ENCODE measurements at places on chromosomes 5 and 9.

GRCh38 chr5:158798140-158798539 is 301.6 kb downstream of the EBF1 start:
- no peak for DNase-seq

- no peak for DNase-seq
Observed at GRCh38 chr5:153404747-153405146, 85.7 kb upstream of the GRIA1 start.

- no peak for DNase-seq
Observed at GRCh38 chr5:2181149-2181548, 298.4 kb upstream of the IRX4 start.

GRCh38 chr9:105171589-105171988 is 72.9 kb upstream of the SLC44A1 start:
- DNase-seq, result no peak

GRCh38 chr9:2623288-2624050 is 1.9 kb downstream of the VLDLR start:
- DNase-seq, result no peak

DNA sequence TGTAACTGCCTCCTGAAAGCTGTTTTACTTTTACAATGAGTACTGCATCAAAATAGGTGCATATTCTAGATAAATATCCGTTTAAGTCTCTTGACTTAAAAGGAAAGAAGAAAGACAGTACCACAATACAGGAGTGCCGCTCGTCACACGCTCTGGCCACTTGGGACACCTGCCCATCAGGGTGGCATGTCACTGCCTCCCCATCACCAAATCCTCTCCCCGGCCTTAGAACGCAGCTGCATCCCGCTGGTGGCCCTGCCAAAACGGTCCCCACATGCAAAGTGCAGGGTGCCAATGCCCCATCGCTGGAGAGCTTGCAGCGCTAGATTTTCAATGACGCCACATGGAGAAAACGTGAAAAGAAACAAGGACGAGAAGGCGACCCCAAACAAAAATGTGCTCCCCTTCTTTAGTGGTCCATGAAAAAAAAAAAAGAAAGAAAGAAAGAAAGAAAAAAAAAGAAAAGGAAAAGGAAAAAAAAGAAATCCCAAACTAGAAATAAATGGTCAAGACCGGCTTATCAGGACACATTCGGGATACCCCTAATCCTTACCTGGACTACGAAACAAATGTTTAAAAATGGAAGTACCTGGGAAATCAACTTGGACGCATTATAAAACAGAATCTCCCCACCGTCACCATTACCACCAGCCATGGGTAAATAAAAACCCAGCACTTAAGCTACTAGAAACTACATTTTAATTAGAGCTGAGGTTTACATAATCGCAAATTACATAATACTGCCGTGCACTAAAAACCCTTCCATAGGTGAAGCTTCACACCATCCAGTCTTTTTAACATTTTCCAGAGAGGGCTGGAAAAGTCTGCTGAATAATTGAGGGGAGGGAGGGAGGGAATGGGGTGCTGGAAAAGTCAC is 1.0 kb downstream of the ANKH start:
- peak; percentile 56 for DNase-seq

- no peak for DNase-seq
Observed at GRCh38 chr5:125049721-125050702, 303.6 kb upstream of the ZNF608 start.

- no peak for DNase-seq
Observed at GRCh38 chr9:35905051-35905781, 786 bp upstream of the HRCT1 start.

DNA sequence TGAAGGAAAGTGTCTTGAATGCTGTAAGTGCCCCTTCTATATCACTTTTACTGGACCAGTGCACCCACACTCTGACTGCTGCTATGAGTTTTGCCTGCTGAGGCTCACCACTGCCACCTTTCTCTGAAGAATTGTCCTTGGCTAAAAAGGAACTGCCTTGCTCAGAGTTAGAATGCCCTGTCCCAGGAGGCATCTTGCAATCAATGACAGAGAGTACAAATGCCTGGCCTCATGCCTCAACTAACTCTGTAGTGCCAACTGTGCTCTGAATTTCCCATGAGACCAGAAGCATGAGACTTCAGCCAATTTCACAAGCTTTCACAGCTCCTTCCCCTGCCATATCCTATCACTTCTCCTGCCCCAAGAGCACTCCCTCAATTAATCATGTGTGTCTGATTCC is 569.7 kb downstream of the ZNF608 start:
- no peak for DNase-seq

GRCh38 chr5:62572918-62573514 is 5.6 kb upstream of the LRRC70 start:
- DNase-seq, result no peak

DNA sequence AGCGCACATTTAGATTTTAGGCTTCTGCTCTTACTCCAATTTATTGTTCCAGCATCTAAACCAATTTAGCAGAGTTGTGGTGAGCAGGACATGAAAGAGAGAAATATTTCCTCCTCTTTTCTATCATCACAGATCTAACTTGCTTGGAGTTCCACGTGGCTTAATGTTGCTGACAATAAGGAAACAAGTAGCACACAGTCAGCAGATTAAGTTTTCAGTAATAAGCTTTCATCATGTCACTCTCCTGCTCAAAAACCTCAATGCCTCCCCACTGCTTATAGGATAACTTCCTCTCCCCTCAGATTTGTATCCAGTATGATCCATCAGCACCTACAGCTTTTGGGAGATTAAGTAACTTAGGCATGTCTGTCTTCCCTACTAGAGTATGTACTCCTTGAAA is 10.4 kb upstream of the SSBP2 start:
- DNase-seq, result no peak

DNA sequence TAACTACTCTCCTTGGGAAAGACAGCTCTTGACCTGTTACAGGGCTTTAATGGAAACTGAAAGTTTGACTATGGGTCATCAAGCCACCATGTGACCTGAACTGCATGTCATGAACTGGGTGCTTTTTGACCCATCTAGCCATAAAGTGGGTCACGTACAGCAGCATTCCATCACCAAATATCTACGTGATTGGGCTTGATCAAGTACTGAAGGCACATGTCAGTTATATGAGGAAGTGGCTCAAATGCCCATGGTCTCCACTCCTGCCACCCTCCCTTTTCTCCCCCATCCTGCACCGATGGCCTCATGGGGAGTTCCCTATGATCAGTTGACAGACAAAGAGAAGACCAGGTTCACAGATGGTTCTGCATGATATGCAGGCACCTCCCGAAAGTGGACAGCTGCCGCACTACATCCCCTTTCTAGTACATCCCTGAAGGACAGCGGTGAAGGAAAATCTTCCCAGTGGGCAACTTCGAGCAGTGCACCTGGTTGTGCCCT is 7.3 kb upstream of the FCN1 start:
- no peak for DNase-seq

DNA sequence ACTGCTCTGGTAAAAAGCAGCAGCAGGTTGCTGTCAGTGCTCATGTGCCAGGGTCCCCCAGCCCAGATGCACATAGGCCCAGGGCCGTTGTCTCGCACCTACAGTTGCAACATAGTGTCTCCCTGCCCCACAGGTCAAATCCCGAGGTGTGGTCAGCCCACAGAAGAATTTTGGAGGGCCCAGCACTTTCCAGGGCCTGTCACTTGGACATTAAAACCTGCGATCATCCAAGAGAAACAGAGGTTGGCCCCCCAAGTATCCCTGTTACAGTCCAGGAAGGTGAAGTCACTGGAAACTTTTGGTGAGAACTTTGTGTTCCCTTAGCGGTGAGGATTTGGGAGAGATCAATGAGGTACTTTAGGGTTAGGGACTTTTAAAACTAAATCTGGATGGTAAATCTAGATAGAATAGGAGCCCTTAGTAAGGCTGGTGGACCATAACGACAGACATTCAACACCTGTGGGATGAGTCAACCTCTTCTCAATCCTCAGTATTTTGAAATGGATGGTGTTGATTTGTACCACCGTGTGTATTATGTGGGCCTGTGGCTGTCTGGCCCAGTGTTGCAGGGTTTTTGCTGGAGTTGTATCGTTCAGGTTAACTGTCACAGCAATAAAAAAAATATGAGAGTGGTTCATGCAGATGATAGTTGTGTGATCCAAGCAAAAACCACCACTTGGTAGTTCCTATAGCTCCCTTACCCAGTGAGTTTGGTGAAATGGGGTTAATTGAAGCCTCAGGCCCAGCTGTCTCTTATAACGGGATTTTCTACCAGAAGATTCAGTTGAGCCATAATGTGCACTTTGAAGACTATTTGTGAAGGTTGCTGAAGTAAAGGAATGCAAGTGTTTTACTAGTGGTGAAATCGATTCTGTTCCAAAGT is 19.2 kb downstream of the OR2S2 start:
- DNase-seq, result no peak

DNA sequence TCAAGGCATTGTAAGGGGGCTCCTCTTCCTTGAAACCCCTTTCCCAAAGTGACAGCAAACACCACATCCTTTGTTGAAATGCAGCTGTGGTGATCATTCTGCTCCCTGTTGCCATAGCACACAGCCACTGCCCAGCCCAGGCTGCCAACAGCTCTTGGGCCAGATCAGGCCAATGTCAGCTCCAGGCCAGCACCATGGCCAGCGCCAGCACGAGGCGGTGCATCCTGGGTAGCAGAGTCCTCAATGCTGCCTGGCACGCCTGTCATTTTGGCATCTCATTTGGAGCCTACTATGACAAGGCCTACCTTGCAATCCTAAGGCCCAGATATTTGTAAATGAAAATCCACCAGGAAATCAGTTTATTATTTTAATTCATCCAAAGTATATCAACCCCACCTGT is 390.6 kb downstream of the DNAH5 start:
- DNase-seq, result no peak

DNA sequence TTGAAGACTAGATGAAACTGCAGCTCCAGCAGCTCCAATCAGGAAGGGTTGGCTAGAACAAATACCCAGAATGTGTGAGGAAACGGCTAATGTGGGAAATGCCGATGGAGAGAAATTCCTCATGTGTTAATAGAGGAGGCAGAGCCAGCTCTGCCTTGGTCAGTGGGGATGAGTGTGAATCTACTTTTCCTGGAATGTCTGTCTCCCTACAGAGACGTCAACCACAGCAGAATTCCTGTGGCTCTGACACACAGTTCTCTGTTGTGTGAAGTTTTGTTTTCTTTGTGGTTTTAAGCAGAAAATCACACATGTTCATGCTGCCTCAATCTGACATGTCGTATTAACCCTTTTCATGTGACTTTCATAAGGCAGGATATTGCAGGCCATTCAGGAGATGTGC is 476.6 kb upstream of the WWC1 start:
- no peak for DNase-seq

- DNase-seq, result no peak
Observed at GRCh38 chr5:60636001-60636400, 64.0 kb downstream of the DEPDC1B start.

DNA sequence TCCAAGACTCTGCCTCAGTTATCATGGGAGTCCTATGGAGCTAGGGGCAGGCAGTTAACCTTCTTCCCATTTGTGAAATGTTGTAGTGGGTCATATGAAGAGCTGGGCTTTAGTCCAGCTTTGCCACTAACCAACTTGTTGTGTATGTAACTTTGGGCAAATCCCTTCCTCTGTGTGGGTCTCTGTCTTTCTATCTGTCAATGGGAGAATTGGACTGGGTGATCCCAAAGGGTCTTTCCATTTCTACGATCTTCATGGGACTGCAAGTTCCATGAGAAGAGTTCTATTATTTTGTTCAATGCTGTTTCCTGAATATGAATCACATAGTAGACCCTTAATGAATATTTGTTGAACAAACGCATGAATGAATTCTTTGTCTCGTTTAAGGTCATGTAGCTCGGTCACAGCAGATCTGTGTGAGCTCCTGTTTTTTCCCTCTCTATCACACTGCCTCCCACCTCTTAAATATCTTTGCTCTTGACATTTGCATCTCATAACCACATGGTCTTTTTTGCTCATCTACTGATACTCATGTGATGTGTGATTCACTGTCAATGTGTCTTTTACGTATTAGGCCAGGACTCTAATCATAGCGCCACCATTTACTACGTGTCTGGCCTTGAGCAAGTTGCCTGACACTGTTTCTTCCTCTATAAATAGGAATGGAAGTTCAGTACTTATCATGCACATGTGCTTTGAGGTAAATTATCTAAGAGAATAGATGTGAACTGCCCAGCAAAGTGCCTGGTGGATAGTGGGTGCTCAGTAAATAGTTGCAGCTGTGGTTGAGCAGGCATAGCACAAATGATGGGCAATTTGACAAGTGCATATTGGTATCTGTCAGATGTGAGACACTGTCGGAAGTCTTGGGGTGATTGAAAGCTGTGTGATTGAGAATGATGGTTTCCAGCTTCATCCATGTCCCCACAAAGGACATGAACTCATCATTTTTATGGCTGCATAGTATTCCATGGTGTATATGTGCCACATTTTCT is 37.4 kb downstream of the PTTG1 start:
- DNase-seq, result no peak
